ENCODE measurements at places on chromosomes 11 and 22.

DNA sequence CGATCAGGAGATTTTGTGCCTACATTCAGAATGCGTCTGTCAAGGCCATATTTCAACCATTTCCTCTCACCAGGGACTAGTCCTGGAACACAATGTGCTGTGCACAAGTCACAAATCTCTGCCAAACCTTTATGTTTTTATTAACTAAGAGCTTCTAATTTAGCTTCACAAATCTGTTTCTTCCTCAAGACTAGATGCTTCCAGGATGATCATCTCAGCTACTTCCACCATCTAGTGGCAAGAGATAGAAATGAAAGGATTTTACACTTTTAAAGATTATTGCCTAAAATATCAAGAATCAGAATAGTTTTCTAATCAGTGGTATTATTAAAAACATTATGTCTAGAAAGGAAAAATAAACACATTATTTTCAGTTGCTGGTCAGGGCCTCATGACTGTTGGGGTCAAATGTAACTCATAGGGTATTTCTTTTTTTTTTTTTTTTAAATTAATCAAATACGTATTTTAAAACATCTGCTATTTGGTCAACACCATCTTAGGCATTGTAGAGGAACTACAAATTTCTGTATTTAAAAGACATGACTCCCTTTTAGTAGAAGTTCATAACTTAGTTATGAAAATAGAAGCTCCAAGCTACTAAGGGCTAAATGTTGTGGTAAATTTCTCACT lies 1102.6 kb downstream of the DLG2 start:
- no peak for DNase-seq

DNA sequence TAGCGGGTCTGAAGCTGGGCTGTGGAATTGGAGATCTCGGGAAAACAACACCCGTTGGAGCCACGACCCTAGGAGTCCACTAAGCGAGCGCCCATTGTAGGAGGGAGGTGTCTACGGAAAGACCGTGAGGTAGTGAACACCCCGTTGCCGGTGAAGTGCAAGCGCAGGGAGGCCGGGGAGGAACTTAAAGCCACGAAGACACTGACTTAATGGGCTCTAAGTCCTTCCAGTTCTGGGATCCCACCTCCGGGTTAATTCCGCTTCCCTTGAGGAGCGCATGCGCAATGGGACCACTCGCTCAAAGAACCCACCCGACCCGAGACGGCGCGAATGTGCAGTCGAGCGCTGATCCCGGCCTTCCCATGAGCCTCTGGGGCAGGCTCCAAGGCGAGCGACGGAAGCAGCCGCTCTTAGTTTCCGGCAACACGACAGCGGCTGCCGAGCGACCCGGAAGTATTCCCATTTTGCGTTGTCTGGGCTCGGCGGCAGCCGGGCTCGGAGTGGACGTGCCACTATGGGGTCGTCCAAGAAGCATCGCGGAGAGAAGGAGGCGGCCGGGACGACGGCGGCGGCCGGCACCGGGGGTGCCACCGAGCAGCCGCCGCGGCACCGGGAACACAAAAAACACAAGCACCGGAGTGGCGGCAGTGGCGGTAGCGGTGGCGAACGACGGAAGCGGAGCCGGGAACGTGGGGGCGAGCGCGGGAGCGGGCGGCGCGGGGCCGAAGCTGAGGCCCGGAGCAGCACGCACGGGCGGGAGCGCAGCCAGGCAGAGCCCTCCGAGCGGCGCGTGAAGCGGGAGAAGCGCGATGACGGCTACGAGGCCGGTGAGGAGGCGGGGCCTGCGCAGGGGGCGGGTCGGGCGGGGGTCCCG lies at the start of gene SART1:
TSS of gene SART1 (plus strand) at position 468 of the 874 bp plus-strand sequence. CDS start at position 515, 47 bp downstream.
- DNase-seq = peak; percentile 97

DNA sequence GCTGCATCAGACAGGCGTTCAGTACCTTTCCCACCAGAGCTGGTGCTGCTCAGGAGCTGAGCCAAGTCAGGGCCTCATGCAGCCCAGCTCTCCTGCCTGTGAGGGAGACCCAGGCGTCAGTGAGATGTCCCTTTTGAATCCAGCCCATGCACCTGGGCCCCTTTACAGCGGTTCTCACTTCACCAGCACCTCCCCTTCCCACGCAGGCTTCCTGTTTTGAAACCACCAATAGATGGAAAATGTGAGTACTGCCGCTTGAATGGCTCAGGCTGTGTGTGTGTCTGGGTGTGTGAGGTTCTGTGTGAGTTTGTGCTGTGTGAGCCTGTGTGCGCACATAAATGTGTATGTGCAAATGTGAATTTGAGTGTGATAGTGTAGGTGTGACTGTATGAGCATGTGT lies 88.4 kb downstream of the UBASH3B start:
- DNase-seq = no peak

- DNase-seq = no peak
Measured at GRCh38 chr11:35619855-35620640, 1.8 kb downstream of the FJX1 start.

- DNase-seq = peak; percentile 95
Measured at GRCh38 chr11:108222574-108223347, at the start of the genes ATM and NPAT. Gene ATM (plus strand): TSS chr11:108223067. CDS start chr11:108227625, 4,558 bp downstream. Gene NPAT (minus strand): TSS chr11:108222638. CDS start chr11:108222536, 102 bp downstream.

DNA sequence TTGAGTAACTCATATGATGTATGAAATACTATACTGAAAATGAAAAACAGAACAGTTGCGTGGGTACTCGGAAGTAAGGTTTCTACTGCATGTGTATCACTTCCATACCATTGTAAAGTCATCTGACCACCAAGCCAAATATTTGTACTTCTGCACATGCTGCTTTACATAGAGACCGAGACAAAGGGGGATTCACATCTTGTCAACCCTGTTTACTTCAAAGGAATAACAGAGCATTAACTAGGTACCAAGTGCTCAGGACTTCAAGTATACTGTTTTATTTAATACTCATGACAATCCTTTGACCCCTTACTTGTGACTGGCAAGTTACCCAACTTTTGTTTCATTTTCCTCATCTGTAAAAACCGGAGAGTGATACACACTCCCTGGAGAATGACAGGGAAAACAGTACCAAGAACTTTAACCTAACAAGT lies 9.9 kb downstream of the MAPK1 start:
- DNase-seq = no peak

DNA sequence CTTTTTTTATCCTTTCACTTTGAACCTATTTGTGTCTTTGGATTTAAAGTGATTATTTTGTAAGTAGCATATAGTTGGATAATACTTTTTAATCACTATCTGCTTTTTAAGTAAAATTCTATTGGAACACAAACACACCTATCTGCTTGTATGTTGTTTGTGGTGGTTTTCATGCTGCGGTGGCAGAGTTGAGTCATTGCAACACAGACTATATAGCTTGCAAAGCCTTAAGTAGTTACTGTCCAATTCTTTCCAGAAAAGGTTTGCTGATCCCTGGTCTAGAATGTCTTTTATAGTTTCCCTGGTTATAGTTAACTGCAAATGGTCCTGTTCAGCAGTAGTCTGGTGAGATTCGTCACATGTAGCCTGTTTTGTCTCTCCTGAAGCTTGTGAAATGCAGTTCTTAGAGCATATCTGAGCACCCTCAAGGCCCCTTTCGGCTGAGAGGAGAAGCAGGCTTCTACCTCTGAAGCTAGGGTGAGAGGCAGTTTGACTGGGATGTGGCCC lies 21.5 kb downstream of the SHANK3 start:
- no peak for DNase-seq

DNA sequence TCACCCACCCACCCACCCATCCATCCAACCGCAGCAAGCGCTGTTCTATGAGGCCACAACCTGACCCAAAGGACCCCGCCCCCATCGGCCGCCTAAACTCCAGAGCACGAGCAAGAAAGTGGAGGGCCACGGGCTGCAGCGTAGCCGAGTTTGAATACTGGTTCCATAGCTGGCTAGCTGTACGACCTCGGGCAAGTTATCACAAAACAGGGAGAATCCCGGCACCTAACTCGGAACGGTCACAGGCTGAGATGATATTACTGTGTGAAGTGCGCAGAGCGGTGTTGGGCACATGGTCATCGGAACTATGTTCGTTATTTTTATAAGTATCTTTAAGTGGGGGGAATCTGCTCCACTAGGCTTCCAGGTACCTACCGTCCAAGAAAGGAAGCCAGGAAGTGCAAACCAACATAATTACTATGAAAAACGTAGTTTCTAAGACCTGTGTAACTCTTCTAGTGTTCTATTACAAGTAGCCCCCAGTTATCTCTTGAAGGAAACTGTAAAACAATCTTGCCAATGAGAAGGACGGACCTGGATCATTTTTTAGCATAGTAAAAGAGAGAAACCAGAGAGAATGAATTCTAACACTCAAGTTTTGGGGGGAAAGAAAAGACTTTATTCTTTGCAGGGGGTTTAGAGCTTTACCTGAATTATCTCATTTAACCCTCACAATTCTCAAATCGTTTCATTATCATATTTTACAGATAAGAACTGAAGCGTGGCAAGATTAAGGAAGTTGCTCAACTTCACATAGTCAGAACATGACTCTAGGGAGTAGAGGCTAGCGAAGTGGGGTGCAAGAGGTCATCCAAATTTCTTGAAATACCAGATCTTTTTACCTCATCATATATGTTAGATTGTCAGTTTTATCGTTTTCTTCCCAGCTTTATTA lies 663 bp upstream of the BUD13 start:
- no peak for DNase-seq

GRCh38 chr11:95338430-95338991 lies 107.5 kb upstream of the SESN3 start:
- no peak for DNase-seq

DNA sequence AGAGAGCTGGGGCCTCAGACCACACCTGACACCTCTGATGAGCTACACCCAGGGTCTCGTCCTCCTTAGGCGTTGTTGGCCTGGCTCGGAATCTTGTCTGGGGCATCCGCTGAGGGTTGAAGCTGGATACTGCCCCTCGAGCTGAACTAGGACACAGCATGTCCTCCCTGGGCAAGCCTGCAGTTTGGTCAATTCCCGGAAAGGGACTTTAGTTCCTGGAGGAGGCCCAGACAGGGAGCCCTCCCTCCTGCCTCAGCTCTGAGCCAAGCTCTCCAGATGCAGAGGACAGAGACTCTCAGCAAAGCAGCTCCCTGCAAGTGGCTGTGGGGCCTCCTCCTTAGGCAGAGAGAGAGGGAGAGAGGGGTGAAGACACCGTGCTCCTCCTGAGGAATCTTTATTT lies 4.9 kb downstream of the APOL3 start:
- DNase-seq = no peak

GRCh38 chr22:31754813-31755212 lies 994 bp downstream of the DEPDC5 start:
- DNase-seq = no peak

All from NCI-H2107 (cell line).